ENCODE measurements at places on chromosomes 2 and 18. TPM values are rescaled to one million over a fixed set of nuclear protein-coding genes. Genes with fewer than 3 reads are reported as not detected.
A peak's percentile ranks its signal among the peaks of the same experiment; 100 is the strongest.

- DNase-seq, result no peak
These were observed 10.7 kb upstream of the NFE2L2 start for GRCh38 chr2:177275040-177275742.

- DNase-seq, result no peak
These were observed 17.9 kb downstream of the SPATS2L start for GRCh38 chr2:200324362-200324761.

DNA sequence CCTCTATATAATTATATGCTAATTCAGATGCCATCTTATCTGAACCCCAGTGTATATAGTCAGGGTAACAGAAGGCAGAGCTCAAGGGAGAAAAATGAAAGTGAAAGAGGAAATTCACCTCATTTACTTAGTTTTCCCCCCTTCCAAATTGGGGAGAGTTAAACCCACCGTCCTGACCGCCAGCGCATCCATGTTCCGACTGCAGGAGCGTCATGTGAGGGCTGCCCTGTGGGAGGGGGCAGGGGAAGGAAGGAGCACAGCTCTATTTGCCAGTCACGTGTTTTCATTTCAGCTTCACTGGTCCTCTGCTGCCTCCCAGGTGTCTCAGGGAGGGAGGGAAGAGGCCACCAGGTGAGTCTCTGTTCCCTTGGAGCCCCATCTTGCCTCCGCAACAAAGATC is 13.2 kb downstream of the CNNM4 start:
- peak; percentile 29 for DNase-seq

- DNase-seq, result no peak
These were observed 86.0 kb downstream of the DTNB start for GRCh38 chr2:25587361-25587760.

GRCh38 chr2:23427350-23427749 is 42.4 kb downstream of the KLHL29 start:
- DNase-seq, result no peak

- no peak for DNase-seq
These were observed 591.9 kb downstream of the IRS1 start for GRCh38 chr2:226207671-226208070.

GRCh38 chr2:8024506-8024905 is 657.4 kb upstream of the ID2 start:
- DNase-seq, result no peak

DNA sequence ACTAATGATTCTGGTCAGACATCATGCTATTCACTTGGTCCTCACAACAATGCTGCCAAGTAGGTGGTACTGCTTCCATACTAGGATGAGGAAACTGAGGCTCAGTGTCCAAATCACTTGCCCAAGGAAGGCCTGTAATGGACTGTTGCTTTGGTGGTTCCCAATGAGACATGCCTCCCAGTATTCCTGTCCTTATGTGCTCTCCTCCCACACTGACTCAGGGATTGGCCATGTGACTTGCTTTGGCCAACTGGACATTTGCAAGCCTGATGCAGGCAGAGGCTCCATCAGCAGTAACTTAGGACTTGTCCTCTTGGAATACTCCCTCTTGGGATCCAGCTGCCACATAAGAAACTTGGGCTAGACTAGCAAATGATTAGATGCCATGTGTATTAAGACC is 3.0 kb downstream of the FBXO41 start:
- no peak for DNase-seq

- no peak for DNase-seq
These were observed 83.3 kb downstream of the CCBE1 start for GRCh38 chr18:59613903-59614302.

DNA sequence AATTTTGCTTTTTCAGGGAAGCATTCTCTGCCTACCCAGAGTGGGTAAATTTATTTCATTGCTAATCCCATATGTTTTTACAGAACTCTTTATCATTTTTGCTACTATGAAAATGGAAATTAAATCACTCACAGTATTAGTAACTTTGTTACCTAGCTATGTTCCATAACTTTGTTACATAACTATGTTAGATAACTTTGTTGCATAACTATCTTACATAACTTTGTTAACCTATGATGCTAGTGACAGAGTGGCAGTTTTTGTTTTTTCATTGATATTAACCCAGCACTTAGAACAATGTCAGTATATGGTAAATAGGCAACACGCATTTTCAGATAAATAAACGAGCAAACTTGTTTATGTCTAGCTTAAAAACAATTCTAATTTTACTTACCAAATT is 286.6 kb downstream of the LRP1B start:
- DNase-seq, result no peak

GRCh38 chr2:50687327-50687726 is 344.6 kb downstream of the NRXN1 start:
- no peak for DNase-seq

DNA sequence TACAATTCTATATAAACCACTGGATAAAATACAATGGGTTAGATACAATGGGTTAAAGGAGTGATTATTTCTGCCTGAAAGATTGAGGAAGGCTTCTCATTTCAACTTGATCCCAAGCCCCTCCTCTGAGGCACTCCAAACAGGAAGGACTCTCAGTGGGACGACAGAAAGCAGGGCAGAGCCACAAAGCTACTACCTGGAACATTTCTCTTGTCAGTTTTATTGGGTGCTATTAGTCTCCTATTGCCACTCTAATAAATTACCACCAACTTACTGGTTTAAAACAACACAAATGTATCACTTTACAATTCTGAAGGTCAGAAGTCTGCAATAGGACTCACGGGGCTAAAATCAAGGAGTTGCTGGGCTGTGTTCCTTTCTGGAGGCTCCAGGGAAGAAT is 146.7 kb downstream of the MREG start:
- no peak for DNase-seq

DNA sequence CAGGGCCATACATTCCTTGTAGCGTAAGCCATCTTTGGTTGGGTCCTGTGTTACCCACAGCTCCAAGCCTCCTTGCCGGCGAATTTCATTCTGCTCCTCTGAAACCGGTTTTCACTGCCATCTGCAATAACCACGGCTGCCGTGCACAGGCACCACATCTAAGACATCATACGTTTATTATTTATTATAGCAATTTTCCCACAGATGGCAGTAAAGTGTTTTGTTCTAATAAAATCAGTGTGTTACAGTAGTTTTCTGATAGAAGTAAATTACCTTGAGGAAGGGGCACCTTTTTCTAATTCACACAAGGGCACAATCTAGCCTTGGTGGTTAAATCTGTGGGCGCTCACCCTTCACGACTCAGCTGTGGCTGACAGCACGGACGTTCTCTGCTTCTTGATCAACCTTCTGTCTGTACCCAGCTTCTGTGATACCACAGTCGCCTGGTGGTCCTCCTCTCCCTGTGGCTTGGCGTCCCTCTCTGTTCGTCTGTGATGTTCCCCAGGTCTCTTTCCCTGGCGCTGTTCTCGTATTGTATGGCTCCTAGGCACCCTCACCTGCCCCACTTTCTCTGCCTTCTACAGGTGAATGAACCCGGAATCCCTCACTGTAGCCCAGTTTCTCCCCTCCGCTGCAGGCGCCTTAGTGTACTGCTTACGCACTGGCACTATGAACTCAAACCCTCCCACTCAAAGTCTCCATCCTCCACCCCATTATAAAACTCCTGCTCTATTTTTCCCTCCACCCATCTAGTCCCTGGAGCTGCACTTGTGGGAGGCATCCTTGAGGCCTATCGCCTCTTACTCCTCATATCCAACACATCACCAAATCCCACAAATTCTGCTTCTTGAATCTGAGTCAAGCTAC is 236.8 kb downstream of the DYSF start:
- DNase-seq, result no peak

- no peak for DNase-seq
These were observed 5.2 kb upstream of the CHCHD5 start for GRCh38 chr2:112579241-112579640.

DNA sequence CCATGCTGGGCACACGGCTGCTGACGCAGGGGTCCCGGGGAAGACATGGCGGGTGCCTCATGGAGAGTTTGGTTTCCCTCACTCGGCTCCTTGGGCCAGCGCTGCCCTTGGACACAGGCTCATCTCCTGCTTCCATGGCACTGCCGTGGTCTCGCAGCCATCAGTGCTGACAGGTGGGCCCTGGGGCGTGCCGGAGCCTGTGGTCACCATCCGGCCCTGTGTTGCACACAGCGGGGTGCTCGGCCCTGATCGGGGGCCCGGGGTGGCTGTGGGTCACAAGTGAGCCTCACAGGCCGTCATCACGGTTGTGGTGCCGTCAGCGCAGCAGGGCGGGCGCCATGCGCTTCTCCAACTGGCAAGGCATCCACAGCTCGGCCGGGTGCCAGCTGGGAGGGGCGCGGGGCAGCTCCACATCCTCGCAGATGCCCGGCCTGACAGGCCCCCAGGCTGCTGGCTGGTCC is 582 bp downstream of the RTP5 start:
- no peak for DNase-seq

- DNase-seq, result no peak
These were observed 18.6 kb upstream of the ZC3H15 start for GRCh38 chr2:186467421-186467820.

DNA sequence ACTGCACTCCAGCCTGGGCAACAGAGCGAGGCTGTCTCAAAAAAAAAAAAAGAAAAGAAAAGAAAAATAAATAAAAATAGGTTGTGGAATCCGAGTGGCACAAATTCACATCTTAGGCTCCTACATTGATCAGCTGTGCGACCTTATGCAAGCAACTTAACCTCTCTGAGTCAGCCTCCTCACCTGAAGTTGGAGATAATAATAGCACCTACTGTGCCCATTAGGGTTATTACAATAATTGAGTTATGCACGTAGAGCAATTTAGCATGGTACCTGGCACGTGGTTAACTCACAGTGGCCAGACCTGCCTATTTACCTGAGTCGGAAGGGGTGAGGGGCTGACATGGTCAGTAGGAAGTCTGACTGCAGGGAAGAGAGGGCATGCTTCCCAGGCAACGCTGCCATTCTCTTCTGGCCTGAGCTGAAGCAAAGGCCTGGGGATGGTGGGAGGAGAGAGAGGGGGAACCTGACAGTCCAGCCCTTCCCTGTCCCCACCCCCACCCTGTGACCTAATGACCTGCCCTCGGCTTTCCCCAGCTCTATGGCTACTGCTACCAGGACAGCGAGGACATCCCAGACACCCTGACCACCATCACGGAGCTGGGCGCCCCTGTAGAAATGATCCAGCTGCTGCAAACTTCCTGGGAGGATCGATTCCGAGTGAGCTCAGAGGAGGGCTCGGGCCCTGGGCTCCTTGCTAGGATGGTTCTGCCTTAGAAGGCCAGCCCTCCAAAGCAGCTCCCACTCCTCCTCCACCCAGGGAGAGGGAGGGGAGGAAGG is 5.1 kb downstream of the PKDCC start:
- DNase-seq, result no peak

DNA sequence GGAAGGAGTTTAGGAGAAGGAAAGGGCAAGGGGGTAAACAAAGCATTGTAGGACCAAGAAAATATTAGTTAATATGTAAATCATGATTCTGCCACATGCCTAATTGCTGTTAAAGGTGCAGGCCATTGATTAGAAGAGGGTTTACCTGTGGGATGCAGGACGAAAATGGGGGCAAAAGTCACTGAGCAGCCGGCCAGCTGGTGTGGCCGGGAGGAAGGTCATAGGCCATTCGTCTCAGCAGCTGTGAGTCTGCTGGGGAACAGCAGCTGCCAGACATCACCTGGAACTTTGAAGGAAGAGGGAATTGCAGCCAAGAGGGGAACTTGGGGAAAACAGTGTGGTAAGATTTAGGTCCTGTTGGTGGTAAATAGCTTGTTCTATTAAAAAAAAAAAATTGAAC is 184.4 kb downstream of the DYSF start:
- DNase-seq, result no peak

The NPHP1 gene
- total RNA-seq, result 0.12 TPM

The GYPC gene
- 130 TPM for total RNA-seq

The LCT gene
- 0.41 TPM for total RNA-seq

The LHCGR gene
- total RNA-seq, result not detected

The IKZF2 gene
- 2.8 TPM for total RNA-seq

The EN1 gene
- not detected for total RNA-seq
